ENCODE measurements at places on chromosomes 1 and 21.

- DNase-seq, result no peak
Observed at GRCh38 chr1:209384710-209385550, 198.6 kb upstream of the CAMK1G start.

DNA sequence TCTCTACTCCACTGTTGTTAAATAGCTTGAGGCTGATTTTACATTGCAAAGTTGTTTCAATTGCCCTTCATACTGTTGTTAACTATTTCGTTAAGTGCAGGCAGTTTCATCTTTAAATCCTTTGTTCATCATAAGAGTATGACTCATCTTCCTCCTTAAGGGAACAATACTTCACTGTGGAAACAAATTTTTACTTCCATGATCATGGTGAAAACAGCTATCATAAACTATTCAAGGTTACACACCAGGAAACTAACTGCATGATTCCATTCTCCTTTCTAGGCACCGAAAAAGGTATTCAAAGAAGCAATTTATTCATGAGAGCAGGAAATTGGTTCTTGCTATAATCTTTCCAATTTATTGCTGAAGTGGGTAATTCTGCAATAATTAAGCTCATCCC is 593.2 kb downstream of the LRRIQ3 start:
- peak; percentile 69 for DNase-seq

DNA sequence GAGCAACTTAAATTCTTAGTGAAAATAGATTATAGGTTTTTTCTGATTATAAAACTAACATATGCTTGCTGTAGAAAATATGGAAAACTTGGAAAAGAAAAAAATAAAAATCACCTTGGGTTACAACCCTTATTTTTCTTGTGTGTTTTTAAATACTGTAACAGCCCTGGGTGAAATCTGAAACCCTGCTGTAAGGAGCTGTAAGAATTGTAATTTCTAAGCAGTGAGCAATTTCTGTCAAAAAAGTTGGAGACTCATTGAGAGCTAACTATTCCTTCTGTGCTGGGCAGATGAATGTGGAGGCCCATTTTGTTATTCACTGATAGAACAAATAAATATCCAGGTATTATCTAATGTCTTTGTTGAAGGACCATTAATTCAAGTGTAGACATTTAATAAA is 42.6 kb downstream of the ADCY10 start:
- DNase-seq, result no peak

DNA sequence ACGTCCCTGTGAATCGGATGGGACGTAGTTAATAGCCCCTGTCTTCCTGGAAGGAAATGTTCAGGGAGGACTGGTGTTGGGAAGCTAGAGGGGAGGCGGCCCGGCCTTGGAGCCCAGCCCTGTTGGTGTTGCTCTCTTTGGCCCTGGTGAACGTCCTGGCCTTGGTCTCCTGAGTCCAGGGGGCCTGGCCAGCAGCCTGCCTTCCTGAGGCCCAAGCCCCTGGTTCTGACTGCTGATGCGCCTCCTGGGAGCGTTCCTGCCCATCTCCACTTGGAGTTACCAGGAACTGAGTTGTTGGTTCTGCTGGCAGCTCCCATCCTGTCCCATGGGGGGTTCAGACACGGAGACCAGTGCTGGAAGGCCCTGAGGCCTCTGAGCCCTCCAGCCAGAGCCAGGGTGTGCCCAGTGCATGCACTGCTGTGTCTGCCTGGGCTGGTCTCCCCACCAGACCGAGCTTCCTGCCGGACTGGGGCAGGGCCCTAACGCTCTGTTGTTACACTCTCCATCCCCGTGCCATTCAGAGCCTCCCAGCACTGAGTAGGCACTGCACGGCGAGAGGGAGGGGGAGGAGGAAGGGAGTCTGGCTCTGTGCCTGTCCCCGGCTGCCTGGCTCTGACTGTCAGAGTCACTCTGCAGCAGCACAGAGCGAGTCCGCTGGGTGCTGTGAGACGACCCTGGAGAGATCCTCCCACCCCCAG is 382.5 kb upstream of the VAMP3 start:
- no peak for DNase-seq

- peak; percentile 85 for DNase-seq
Observed at GRCh38 chr1:147723691-147724323, 36.6 kb downstream of the GJA5 start.

- DNase-seq, result no peak
Observed at GRCh38 chr1:226881515-226882185, 11.2 kb downstream of the PSEN2 start.

DNA sequence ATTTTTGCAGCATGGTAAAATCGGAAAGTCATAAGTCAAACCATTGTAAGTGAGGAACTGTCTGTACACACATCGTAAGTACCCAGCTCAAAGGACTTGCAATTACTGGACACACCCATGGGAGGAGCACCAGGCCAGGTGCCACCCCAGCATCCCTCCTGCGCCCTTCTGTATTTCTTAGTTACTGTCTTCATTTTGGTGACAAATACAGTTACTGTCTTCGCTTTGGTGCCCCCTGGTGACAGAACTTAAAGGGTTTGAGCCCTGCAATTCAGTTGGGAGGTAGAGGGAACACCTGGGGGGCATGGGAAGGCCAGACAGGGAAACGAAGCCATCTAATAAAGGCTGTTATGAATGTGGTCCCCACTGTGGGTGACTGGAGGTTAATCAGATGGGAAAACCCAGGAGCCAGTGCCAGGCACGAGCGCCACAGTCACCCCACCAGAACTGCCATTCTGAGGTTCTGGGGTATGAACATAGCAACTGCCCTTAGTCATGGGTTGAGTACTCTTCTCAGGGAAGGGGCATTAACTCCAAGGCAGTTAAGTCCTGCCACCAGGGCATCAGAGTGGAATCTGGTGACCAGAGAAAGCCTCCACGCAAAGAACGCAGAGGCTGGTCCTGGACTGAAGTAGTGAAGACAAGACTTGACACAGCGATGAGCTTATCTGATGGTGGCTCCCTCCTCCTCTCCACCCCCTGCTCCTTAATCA is 612.9 kb downstream of the PTPRU start:
- DNase-seq, result peak; percentile 40

DNA sequence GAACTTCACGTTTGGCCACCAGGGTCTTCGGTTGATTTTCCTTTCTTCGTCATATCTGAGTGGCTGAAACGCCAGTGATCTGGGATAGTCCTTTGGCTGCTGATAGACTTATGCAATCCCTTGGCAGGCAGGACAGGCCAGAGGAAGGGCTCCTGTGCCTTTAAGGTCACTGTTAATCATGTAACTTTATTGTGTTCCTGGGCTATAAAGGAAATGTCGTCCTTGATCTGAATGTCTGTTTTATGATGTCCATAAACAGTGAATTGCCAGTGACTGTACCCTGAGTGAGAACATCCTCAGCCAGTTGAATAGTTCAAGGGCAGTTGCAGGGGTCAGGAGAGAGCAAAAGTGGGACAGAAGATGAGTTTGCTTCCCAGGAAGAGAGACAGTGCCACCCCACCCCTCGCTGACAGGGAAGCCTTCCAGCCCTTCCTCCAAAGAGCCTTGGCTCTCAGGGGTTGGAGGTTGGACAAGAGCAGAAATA is 68.0 kb downstream of the PDE9A start:
- no peak for DNase-seq

- no peak for DNase-seq
Observed at GRCh38 chr1:181191494-181192040, 103.1 kb downstream of the IER5 start.

DNA sequence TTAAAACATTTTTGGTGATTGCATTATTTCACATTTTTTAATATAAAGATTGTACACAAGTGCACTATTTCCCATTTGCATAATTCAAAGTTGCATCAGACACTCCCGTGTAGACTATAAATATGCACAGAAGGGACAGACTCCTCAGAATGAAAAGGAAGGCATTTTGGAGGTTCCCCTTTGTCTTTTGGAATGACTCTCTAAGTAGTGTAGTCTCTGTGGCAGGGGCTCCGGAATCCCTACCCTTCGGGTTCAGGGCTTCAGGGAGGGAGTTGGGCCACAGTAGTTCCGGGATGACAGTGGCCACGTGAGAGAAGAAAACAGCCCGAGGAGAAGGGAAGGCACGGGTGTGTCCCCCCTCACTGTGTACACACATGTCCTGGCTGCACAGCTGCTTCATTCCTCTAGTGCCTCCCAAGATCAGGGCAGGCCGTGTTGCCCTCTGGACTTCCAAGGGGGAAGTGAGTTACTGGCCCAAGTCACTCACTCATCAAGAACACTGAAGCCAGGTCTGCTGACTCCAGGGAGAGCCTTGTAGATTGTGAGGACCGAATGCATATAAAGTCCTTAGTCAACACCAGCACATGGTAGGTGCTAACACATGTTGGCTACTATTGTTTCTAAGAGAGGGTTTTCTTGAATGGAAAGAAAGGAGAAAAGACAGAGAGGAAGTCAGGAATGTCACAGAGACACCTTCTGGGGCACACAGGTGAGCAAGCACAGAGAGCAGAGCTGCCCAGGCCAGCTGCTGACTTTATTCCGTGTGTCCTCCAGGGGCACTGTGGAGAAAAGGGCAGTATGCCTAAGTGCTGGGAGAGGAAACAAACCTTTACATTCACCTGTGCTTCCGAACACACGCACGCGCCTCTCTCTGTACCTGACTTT is 39.8 kb downstream of the LHX4 start:
- DNase-seq, result peak; percentile 67

DNA sequence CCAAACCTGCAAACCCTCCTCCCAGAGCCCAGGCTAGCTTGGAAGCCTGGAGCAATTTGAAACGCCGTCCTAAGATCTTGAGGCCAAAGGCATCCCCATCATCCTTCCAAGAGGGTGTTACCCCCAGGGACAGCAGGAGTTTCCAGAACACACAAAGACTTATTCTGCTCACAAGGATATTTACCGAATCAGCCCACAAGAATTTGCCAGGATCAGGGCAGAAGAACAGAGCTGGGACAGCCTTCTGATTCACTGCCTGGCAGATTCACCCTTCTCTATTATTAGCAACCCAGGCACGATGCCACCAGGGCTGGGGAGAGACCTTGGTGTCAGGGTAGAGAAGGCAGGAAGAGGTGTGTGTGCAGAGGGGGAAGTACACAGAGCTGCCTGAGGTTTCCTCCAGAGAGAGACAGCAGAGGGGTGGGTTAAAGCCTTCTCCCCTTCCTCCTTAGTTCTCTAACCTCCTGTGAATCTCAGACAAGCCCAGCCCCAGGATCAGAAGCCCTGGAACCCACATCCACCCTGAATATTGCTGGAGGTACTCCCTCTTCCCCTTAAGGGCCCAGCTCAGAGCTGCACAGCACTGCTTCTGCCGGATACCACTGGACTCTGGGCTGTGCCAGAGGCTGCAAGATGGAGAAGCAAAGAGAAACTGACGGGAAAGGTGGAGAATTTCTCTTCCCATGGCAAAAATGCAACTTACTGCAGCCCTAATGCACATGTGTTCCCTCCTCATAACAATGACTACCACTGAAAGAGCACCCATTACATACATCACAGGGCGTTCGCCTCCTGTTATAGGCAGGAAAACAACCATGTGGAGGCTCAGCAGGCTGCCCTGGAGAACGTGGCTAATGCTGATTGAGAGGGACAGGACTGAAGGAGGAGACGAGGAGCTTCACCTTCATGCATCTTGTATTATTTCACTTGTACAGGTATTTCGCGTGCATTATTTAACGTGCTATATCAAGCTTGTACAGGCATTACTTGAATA is 61.8 kb downstream of the ITPKB start:
- DNase-seq, result peak; percentile 76

DNA sequence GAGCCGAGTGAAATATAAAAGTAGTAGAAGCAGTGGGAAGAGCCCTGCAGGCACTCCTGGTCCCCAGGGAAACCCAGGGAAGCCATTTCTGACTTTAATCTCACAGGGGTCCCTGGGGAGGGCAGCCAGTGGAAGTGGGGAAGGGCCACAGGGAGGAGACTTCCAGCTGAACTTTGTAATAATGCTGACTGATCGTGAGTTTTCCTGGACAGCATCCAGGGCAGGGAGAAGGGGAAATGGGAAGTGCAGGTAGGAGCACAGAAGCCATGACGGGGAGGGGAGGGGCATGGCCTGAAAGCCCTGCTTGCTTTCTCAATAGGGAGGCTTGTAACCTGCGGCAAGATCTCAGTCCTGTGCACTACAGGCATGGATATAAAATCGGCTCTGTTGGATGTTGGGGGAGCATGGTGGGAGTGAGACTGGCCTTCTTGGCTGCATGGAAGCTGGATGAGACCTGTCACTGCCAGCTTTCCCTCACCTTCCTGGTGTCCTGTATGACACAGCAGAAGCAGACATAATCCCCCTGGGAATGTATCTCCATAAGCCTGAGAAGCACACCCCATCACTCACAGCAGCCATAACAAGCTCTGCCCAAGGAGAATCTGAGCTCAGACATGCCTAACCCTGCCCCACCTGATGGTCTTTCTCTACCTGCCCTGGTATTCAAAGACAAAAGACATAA is 15.1 kb upstream of the MX1 start:
- DNase-seq, result no peak

DNA sequence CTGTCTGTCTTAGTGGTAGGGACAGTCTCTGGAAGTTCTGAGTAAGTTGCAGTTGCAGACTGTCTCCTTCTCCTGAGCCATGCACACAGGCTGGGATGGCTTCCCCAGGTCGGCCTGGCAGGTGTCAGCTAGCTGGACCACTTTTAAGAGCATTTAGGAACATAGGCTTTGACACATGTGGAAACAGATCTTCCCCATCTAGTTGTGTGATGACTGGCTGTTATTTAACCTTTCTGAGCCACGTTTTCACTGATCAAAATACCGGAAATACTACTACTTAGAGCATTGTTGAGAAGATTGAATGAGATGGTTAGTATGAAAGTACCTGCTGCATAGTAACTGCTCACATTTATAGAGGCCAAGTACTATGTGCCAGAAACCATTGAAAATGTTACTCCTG is 6.2 kb upstream of the MAPKAPK2 start:
- DNase-seq, result no peak

DNA sequence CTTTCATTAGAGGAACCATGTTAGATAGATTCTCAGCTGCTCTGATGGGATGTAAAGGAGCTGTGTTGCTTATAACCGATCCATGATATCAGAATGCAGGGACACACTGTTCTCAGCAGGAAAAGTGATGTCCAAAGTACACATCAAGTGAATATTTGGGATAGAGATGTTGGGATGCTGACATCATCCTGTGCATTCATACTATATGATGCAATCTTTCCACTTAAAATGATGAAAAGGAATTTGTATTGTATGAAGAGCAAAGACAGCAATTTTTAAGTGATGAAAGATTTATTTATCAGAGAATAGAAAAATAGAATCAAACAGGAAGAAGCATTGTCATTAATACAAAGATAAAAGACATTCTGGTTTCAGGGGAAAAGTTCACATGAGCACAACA is 110.1 kb downstream of the ERG start:
- DNase-seq, result no peak

GRCh38 chr1:112257043-112257835 is 138.8 kb upstream of the CTTNBP2NL start:
- DNase-seq, result no peak

DNA sequence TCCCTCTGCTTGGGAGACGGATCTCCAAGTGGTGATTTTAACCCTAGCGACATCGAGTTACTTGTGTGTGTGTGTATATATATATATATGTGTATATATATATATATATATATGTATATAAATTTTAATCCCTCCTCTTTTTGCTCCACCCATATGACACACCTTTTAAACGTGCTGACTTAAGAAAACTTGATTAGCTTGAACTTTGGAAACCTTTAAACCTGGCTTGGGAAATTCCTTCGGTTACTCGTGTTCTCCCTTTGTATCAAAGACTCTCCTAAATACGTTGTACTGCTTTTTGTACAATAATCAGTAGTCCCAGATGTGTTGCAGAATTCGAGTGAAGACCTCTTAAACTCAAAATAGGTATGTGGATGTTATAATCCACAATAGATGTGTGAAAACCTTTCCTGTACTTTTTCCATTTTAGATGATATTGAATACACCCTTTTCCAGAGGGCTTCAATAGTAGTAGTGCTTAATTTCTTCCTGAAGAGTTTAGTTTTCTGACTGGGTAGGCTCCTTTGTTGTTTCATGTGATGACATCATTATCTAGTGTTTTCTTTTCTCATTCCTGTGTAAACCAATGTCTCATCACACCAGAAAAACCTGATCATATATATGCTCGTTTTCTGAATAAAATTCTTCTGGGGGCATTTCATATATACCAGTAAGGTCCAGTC is 1.4 kb downstream of the RNF11 start:
- peak; percentile 93 for DNase-seq
